Myocyte (in vitro differentiated cells): ENCODE measurements at places on chromosomes 2 and 18. TPM values are rescaled to one million over a fixed set of nuclear protein-coding genes. Genes with fewer than 3 reads are reported as not detected.
A peak's percentile ranks its signal among the peaks of the same experiment; 100 is the strongest.

The ERFE gene
- total RNA-seq = 8.5 and 10.1 TPM in 2 replicates

The RAMP1 gene
- total RNA-seq = 19.5 and 20.9 TPM in 2 replicates

The CD8A gene
- total RNA-seq = not detected in 2 replicates

The CMPK2 gene
- total RNA-seq = 0.51 and 0.57 TPM in 2 replicates

The SLC5A7 gene
- total RNA-seq = not detected in 2 replicates

DNA sequence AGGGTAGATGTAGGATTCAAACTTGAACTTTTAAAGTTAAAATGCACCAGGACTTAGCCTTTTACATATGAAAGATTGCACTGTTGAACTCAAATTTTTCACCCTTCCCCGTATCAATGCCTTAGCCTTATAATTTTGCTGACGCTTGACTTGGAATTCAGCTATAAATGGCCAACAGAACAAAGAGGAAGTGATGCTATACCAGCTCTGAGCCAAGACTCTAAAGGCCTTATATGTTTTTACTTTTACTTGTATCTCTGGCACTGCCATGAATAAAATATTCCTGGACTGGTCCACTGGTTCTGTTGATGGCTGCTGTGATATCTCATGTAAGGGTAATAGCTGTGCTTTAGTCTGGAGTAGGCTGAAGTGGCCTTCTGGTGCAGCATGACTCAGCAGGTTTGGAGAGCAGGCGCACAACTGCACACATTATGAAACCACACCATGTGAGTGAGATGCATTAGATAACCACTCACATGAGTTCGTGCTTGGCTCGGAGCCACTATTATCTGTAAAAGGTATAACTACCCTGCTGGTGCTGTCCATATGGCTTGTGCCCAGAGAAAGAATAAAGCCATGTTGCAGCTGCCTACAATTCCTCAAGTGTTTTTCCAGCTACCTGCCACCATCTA, 8.4 kb upstream of the IER3IP1 start:
- peak; percentile 14 for DNase-seq

GRCh38 chr2:144322379-144322778, 197.5 kb downstream of the ZEB2 start:
- DNase-seq = peak; percentile 6

DNA sequence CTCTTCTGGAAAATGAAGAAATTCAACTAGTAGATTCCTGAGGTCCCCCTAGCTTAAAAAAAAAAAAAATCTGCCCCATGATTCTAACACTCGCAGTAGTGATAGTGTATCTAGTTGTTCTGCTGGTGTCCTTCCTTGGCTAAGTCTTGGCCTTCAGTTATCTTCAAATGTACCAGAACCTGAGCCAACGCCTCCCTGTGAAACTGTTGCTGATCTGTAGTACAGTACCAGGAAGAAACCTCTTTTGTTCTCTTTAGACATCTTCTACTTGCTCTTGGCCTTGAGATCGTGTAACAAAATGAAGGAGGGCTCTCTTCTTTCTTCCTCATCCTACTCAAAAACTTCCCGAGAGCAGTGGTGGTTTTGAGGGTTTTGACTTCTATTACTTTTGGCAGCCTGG, 31.0 kb downstream of the PLEK start:
- no peak for DNase-seq

- no peak for DNase-seq
Observed at GRCh38 chr18:46531482-46531881, 125.5 kb downstream of the LOXHD1 start.

DNA sequence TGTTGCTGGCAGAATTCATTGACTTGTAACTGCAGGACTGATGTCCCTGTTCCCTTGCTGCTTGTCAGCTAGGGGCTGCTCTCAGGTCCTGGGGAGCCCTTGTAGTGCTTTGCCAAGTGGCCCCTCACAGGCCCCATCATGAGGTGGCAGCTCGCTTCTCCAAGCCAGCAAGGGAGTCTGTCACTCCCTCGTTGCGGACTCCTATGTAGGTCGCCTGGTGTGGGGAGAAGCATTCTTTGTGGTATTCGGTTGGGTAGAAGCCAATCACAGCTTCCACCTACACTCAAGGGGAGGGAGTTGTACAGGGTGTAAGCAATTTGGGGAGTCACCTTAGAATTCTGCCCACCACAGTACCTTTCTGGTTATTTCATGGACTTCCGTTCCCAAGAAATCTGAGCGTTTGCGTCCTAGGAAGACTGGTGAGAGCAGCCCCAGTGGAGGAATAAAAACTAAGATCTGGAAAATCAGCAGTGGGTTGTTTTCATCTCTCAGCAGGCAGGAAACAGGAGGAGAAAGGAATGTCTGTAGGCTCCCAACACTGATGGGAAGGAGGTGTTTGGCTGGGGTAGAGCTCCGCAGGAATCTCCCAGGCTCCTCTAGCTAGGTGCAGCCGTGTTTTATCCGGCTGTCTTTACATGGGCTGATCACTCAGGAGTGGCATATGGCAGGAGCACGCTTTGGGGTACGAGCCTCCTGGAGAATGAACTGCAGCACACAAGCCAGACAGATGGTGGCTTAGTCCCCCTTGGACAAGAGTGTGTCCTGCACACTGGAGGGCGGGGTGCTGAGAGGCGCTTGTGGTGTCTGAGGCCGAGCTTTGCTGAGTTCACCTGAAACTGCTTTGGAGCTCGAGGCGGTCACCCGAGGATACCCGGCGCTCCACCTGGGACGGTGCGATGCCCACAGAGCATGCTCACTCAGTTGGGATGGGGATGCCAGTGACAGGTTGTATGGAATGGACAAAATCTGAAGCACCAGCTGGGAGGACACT, 58.3 kb downstream of the LDLRAD4 start:
- DNase-seq = no peak

GRCh38 chr18:75410611-75411010, 16.9 kb downstream of the SMIM21 start:
- no peak for DNase-seq

DNA sequence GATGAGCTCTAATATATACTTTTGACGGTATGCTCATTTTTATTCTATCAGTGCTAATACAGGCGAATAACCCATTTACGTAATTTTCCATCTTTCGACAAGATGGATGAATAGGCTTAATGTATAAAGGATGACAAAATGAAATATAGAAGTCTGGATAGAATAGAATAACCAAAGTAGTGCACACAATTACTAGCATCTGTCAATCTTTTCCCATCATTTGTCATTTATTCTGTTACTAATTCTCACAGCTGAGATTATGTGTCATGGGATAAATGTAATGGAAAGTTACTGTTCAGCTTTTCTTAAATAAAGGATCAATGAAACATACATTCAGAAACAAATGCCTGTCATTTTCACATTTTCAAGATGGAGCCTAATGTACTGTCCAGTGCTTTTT, 548.6 kb downstream of the LRRTM4 start:
- no peak for DNase-seq

- DNase-seq = no peak
Observed at GRCh38 chr2:176174382-176174823, 14.1 kb upstream of the HOXD1 start.

GRCh38 chr2:219511547-219512325, 2.5 kb upstream of the ASIC4 start:
- DNase-seq = no peak

GRCh38 chr2:108612514-108613183, 78.4 kb downstream of the LIMS1 start:
- DNase-seq = no peak

DNA sequence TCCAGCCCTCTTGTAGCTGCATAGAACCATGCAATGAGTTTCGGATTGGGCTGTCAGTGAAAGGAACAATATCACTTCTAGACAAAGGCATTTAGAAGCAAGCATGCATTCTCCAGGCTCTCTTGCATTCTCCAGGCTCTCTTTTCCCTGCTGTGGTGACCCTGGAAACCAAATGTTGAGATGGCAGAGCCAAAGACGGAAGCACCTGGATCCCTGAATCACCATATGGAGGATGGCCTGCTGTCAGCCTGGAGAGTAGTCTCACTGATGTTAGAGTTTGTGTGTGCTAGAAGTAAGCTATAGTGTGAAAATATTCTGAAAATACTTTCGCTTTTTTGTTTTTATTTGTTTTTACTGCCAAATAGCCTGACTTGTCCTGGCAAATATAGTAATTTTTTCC, 203.9 kb downstream of the C1D start:
- no peak for DNase-seq

DNA sequence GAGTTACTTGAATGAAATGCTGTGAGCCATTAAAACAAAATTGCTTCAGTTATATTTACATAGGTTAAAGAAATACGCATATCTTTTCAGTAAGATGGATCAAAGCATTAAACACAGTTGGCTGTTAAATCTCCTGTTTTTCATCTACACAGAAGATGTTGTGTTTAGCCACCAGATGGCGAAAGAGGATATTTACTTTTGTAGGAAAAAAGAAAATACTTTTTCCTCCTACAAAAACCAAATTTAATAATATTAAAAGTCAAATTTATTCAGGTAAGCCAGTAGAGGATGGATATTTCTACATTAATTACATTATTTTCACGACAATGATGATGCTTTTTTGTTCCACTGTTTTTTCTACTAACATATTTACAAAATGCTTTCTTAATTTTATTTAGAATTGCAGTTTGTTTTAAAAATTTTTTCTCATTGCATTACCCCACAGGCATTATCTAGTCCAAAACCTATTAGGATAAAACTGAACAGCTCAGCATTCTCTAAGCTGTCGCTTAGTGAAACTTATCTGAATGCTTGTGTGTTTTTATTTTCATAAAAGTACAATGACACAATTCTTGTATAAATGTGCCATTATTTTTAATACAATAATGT, 173.7 kb downstream of the ASXL3 start:
- peak; percentile 1 for DNase-seq

DNA sequence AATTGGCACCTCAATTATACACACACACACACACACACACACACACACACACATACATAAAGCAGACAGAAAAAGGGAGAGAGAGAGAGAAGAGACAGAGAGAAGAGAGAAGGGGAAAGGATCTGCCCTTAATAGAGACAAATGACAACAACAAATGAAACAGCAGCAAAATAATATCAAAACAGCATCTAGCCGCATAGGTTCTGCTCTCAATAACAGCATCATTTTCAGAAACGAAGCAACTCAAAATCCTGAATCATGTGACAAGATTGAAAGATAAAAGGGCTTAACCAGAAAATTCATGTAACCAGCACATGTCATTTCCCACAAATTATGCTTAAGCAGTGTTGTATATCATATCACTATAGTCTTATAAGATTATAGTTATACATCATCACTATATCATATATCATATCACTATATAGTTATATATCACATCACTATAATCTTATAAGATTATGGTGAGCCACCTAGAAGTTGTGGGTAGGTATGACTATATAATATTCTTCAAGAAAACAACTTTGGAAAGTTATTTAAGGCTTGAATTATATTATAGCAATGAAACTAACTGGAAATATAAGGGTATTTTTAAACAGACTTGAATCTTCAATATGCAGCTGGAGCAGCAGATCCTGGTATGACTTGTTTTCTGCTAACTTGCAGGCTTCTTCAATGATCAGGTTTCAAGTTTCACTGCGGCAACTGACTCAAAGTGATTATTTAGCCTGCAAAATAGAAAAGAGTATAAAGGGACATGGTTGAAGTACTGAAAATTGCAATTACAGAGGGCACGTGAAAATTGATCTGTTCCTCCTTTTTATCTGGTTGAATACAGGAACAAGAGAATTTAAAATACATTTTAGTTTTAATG, 16.1 kb upstream of the VPS54 start:
- DNase-seq = peak; percentile 35

DNA sequence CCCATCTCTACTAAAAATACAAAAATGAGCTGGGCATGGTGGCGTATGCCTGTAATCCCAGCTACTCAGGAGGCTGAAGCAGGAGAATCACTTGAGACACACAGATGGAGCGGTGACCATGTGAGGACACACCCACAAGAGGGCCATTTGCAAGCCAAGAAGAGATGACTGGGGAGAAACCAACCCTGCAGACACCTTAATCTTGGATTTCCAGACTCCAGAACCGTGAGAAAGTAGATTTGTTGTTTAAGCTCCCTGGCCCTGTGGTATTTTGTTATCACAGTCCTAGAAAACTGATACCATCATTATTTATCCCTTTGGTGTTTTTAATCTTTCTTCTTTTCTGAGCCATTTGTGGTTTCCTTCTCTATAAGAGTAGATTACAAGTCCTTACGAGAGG, 88.6 kb upstream of the ID2 start:
- no peak for DNase-seq

DNA sequence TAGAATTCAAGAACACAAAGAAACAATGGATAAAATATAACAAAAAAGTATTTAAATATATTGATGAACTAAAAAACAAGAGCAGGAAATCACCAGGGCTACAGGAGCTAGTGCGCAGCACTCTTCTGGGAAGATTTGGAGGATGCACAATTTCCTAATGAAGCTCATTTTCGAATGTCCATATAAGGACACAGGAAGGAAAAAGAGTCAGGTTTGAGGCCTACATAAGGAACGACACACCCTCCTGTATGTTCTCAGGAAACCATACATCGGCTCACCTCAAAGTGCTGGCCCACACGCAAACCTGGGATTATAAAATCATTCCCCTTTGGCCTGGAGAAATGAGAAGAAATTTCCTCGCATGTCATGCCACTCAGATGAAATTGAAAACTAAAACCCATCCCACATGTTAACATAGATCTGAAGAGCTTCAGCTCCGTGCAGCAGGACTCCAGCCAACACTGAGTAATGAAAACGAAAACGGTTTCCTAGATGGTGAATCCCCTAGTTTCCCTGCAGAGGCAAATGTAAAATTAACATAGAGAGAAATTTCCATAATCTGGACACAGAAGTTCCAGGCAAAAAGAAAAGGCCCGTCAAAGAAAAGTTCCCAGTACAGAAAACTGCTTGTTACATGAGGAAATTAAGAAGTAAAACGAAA, 825.8 kb downstream of the SOCS6 start:
- no peak for DNase-seq

DNA sequence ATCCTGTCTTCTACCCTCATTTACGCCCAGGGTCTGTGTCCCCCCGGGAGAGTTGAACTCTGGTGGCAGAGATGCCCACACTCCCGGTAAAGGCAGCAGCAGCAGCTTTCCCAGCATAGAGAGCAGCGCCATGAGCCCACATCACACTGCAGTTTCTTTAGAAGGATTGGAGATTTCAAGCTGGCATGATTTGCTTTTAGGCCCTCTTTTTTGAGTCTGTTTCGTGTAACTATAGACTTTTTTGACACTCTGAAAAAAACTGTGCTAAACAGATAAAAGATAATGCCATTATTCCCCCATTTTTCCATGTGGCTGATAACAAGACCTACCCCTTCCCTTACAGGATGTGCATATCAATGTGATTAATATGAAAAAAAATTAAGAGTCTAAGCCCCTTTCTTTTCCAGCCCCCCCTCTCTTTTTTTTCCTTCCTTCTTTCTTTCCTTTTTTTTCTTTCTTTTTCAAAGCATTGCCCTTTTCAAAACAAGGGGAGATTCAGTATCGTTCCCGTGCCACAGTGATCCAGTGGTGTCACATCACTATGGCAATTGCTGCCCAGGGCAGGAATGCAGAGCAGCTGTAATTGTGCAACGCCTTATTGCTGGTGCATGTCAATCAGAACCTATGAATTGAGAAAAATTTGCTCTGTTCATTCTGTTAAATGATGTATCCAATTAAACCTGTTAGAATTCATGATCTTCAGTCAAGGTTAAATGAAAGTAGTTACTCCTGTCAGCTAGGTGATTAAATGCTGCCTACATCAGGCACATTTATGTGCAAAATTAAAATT, 104.5 kb downstream of the CDCA7 start:
- peak; percentile 49 for DNase-seq
